ENCODE measurements at places on chromosomes 4 and X.

GRCh38 chr4:184165291-184165690, 52.4 kb downstream of the ENPP6 start:
- no peak for DNase-seq

GRCh38 chrX:150907474-150907873, 9.0 kb upstream of the CD99L2 start:
- DNase-seq: no peak

DNA sequence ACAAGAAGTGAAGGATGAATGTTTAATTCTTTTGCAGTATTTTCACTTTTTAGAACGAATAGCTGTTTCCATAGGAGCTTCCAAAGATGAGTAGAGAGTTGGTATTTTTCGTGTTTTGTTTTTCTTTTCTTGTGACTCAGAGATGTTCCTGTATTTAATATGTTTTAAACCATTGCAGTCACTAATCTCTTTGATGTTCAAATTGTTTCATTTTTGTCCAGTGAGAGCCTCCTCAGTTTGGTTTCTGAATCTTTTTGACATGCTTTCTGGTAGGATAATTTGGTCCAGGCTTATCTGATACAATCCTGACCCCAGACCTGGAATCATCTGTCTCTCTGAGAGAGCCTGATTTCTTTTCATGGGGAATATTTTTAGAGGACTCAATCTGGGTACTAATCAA, 41.6 kb downstream of the BEX3 start:
- no peak for DNase-seq

DNA sequence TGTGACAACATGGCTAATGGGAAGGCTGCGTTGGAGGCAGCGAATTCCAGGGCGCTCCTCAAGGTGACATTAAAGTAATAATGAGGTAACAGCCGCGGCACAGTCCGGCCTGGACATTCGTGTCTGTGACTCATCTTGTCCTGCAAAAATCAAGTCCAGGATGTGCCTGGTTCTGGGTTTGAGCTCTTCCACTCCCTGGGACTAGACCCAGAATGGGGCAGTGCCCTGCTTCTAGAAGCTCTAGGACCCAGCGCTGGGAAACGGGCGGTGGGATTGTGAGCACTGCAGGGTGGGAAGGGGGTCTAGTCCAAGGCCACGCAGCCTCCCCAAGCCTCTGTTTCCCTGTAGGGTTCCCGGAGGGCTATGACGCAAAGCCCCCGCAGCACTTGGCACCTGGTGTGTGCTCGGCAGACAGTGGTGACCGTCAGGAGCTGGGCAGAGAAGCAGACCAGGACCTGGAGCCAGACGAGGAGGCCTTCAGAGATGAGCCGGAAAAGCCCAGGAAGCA, 34.9 kb downstream of the HMX1 start:
- no peak for DNase-seq

Data from NCI-H1417 treated with DMSO at 0.1 percent for 48 hours (cell line).